Glutamatergic neuron (in vitro differentiated cells): ENCODE measurements at places on chromosomes 3 and 15. TPM values are rescaled to one million over a fixed set of nuclear protein-coding genes. Genes with fewer than 3 reads are reported as not detected.

- no peak overlapping the region for H3K27ac ChIP-seq
- DNase-seq: no peak
Measured at GRCh38 chr3:173685456-173685855, 287.9 kb downstream of the NLGN1 start.

- peaks cover 9% of the 10 kb centered on the region for H3K36me3 ChIP-seq
- H3K4me3 ChIP-seq: no peak overlapping the region
- peaks cover 9% of the 10 kb centered on the region for H3K4me1 ChIP-seq
- no peak for DNase-seq
Measured at GRCh38 chr15:79736435-79737000, 160.3 kb downstream of the MTHFS start.

- H3K36me3 ChIP-seq: no peaks in the 10 kb centered on the region
- no peaks in the 10 kb centered on the region for H3K4me1 ChIP-seq
- H3K4me3 ChIP-seq: no peak overlapping the region
- H3K27me3 ChIP-seq: no peaks in the 10 kb centered on the region
- no peak overlapping the region for H3K27ac ChIP-seq
- no peak for DNase-seq
Measured at GRCh38 chr15:55859681-55860080, 116.7 kb upstream of the PRTG start.

- H3K36me3 ChIP-seq: no peaks in the 10 kb centered on the region
- no peaks in the 10 kb centered on the region for H3K27me3 ChIP-seq
- no peaks in the 10 kb centered on the region for H3K4me1 ChIP-seq
- no peak overlapping the region for H3K4me3 ChIP-seq
Measured at GRCh38 chr3:18720543-18720942, 295.4 kb upstream of the SATB1 start.

- no peak for DNase-seq
- no peaks in the 10 kb centered on the region for H3K36me3 ChIP-seq
- no peak overlapping the region for H3K27ac ChIP-seq
- H3K4me1 ChIP-seq: no peaks in the 10 kb centered on the region
- H3K4me3 ChIP-seq: no peak overlapping the region
- peaks cover 3% of the 10 kb centered on the region for H3K27me3 ChIP-seq
Measured at GRCh38 chr3:49530231-49530630, 24.0 kb upstream of the BSN start.

DNA sequence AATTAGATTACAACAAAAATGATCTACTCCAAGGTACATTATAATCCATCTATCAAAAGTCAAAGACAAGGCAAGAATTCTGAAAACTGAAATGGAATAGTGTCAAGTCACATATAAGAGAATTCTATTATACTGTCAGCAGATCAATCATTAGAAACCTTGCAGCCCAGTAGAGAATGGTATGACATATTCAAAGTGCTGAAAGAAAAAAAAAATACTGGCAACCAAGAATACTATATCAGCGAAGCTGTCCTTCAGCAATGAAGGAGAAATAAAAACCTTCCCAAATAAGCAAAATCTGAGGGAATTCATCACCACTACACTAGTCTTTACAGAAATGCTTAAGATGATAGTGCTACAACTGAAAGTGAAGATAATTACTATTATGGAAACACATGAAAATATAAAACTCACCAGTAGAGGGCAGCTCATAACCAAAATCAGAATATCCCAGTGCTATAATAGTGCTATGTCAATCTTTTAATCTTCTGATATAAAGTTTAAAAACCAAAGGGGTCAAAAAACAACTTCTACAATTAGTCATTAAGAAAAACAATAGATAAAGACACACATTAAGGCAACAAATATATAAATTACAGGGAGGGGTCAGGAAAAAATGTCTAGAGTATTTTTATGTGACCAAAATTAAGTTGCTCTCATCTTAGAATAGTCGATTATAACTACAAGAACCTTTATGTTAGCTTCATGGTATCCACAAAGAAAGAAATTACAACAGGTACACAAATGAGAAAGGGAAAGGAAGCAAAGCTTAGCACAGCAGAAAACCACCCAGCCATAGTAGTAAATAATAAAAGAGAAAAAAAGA lies 190.7 kb upstream of the CNTN6 start:
- H3K4me3 ChIP-seq: no peak overlapping the region
- H3K4me1 ChIP-seq: no peaks in the 10 kb centered on the region
- H3K27ac ChIP-seq: no peak overlapping the region
- peaks cover 21% of the 10 kb centered on the region for H3K36me3 ChIP-seq
- H3K27me3 ChIP-seq: no peaks in the 10 kb centered on the region

GRCh38 chr3:191382661-191383060 lies 52.3 kb upstream of the UTS2B start:
- H3K4me3 ChIP-seq: no peak overlapping the region
- H3K27me3 ChIP-seq: peaks cover 2% of the 10 kb centered on the region
- H3K36me3 ChIP-seq: no peaks in the 10 kb centered on the region
- no peak overlapping the region for H3K27ac ChIP-seq
- peaks cover 10% of the 10 kb centered on the region for H3K4me1 ChIP-seq

- no peak overlapping the region for H3K4me3 ChIP-seq
- H3K27ac ChIP-seq: no peak overlapping the region
- H3K27me3 ChIP-seq: peaks cover 2% of the 10 kb centered on the region
Measured at GRCh38 chr3:33889394-33890039, 91.1 kb downstream of the PDCD6IP start.

GRCh38 chr15:90872486-90873184 lies 4.2 kb downstream of the FURIN start:
- H3K36me3 ChIP-seq: no peaks in the 10 kb centered on the region
- DNase-seq: no peak
- no peak overlapping the region for H3K27ac ChIP-seq
- H3K4me1 ChIP-seq: peaks cover 19% of the 10 kb centered on the region
- peak overlapping the region; percentile 81 for H3K4me3 ChIP-seq

- no peaks in the 10 kb centered on the region for H3K4me1 ChIP-seq
- H3K36me3 ChIP-seq: no peaks in the 10 kb centered on the region
- no peaks in the 10 kb centered on the region for H3K27me3 ChIP-seq
Measured at GRCh38 chr15:63856711-63857460, 23.1 kb upstream of the HERC1 start.

DNA sequence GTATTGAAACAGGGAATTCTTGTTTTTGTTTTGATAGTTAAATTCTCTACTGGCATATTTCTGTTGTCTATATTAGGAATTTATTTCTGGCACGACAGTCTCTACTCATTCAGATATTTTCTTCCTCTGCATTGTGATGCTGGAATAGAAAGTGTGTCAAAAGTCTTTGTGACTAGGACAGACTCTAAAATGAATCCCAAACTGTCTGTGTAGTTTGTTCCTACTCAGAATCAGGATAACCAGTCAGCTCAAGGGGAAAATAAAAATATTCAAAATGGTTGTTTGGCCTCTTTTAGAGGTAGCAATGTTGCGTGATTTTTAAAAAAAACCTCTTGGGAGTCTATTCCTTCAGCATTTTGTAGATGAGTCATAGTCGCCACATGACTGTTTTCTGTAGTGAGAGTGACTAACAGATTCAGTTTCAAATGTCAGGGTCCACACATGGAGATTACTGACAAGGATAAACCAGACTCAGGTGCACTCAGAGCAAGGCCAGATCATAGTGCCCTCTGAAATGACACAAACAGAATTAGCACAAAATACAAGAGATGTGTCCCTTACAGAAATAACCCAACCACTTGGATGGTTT lies 13.1 kb downstream of the SLC7A14 start:
- no peak for DNase-seq
- no peaks in the 10 kb centered on the region for H3K36me3 ChIP-seq
- H3K4me3 ChIP-seq: no peak overlapping the region
- peaks cover 7% of the 10 kb centered on the region for H3K4me1 ChIP-seq
- no peak overlapping the region for H3K27ac ChIP-seq

DNA sequence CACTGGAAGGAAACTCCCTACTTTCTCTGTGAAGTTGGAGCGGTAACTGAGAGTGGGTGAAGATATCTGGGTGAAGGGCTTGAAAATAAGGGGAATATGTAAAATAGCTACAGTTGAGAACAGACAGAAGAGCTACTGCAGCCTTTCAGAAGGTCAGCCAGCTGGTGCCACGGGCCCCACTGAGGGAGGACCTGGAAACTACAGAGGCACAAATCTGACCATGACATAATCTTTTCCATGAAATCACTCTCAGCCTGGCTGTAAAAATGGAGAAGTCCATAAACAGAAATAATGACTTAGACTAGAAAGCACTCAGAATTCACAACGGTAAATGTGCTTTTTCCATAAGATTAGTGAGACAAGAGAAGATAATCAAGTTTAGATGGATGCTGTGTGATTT lies 46.4 kb downstream of the ST3GAL6 start:
- H3K4me3 ChIP-seq: no peak overlapping the region
- H3K36me3 ChIP-seq: peaks cover 5% of the 10 kb centered on the region
- peaks cover 2% of the 10 kb centered on the region for H3K4me1 ChIP-seq
- no peak for DNase-seq
- H3K27me3 ChIP-seq: no peaks in the 10 kb centered on the region

GRCh38 chr3:197458906-197459470 lies 96.8 kb downstream of the BDH1 start:
- DNase-seq: no peak
- H3K4me1 ChIP-seq: peaks cover 14% of the 10 kb centered on the region
- no peak overlapping the region for H3K27ac ChIP-seq
- no peak overlapping the region for H3K4me3 ChIP-seq

DNA sequence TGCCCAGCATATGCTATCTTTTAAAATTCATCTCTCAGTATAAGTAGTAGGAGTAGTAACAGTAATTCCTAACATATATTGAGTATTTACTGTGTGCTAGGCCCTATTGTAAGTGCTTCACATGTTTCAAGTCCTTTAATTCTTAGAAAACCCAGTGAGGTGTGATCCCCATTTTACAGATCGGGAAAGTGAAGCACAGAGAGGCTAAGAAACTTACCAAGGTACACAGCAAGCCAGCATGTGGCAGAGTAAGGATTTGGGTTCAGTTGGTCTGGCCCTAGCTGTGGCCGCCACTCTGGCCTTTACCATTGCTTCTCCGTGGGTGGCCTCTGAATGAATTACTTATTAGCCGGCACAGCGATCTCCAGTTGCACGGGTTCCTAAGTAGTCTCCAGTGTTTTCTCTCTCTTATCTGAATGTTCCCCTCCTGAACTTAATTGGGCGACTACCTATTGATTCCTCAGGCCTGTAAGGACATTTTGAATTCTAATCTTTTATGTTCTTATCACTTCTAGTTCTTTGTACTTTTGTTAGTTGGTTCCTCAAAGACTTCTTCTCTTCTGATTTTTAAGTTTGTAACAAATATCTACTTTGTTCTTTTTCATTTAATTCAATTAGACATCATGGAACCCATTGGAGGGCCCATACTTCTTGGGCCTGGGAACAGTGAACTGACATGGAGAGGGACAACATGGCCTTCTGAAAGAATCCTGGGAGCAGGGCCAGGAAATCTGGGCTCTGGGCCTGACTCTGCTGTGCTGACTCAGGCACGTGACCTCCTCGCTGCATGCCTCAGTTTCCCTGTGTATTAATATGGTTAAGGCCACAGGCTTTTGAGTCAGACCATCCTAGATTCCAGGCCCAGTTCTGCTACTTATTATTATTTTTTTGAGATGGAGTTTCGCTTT lies 11.6 kb downstream of the CLCN2 start:
- H3K4me3 ChIP-seq: no peak overlapping the region
- peaks cover 15% of the 10 kb centered on the region for H3K4me1 ChIP-seq
- no peak for DNase-seq
- H3K27ac ChIP-seq: no peak overlapping the region

DNA sequence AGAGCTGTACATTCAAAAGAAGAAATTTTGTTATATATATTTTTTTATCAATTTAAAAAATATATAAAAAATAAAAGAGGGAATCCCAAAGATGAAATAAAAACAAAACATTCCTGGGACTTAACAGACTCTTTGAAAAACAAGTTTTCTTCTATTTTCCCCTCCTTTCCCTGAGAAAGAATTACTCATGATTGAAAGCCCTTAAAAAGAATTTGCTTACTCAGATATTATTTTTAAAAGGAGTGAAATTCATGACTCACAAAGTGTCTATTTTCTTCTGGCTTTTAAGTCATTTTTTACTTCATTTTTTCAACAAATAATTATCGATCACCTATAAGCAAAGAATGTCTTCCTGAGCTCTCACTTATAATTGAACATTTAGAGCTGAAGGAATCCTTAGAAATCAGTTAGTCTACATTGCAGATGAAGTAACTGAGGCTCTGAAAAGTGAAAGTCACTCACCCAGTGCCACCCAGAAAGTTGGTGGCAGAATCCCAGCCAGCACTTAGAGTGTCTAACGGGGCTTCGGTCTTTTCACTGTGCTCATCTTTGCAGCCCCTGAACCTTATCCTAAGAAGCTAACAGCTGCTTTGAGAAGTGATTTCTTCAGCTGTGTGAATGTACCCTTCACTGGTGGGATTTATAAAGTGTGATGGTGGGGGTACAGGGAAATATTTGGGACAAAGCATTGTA lies 42.5 kb upstream of the NUDT16 start:
- no peak for DNase-seq
- H3K36me3 ChIP-seq: peaks cover 11% of the 10 kb centered on the region
- peaks cover 7% of the 10 kb centered on the region for H3K4me1 ChIP-seq

DNA sequence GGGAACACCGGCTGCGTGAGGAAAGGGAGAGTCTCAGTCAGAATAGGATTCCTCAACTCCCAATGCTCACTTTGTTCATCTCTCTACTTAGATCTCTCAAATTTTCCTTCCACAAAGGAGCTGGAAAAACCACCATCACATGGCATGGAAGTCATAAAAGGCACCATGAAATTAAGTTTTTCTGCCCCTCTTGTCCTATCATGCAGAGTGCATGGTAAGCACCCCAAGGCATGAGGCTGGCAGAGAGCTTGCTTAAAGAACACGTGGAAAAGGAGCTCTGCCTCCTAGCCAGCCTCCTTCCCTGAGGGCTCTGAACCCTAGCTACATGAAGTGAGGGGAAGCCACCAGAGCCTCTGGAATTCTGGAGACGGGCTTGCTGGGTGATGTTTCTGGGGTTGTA lies 17.8 kb downstream of the STIMATE start:
- H3K36me3 ChIP-seq: peaks cover under 1% of the 10 kb centered on the region
- no peaks in the 10 kb centered on the region for H3K27me3 ChIP-seq
- H3K4me3 ChIP-seq: no peak overlapping the region

- DNase-seq: no peak
- H3K36me3 ChIP-seq: no peaks in the 10 kb centered on the region
- H3K4me3 ChIP-seq: no peak overlapping the region
- peaks cover 2% of the 10 kb centered on the region for H3K4me1 ChIP-seq
- H3K27me3 ChIP-seq: no peaks in the 10 kb centered on the region
- H3K27ac ChIP-seq: no peak overlapping the region
Measured at GRCh38 chr3:156642750-156643728, 31.4 kb upstream of the TIPARP start.

DNA sequence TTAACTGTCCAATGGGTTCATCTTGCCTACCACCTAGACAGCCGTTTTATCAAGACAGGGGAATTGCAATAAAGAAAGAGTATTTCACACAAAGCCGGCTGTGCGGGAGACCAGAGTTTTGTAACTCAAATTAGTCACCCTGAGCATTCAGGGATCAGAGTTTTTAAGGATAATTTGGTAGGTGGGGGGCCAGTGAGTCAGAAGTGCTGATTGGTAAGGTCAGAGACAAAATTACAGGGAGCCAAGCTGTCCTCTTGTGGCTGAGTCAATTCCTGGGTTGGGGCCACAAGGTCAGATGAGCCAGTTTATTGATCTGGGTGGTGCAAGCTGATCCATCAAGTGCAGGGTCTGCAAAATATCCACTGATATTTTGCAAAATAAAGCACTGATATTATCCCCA lies 29.9 kb upstream of the GPD1L start:
- no peak overlapping the region for H3K27ac ChIP-seq
- no peaks in the 10 kb centered on the region for H3K4me1 ChIP-seq
- H3K4me3 ChIP-seq: no peak overlapping the region
- no peak for DNase-seq
- H3K27me3 ChIP-seq: peaks cover 3% of the 10 kb centered on the region

Gene LRRC49
- 28.6 TPM for total RNA-seq

Gene COL6A5
- total RNA-seq: not detected

Gene TRPM7
- 24.3 TPM for total RNA-seq

Gene AHSG
- total RNA-seq: not detected

Gene TNFAIP8L3
- total RNA-seq: not detected

Gene SRGAP3
- total RNA-seq: 197 TPM

Gene PODXL2
- 139 TPM for total RNA-seq

Gene CKMT1A
- total RNA-seq: 15.7 TPM
